ENCODE measurements at places on chromosomes 11 and 22.

GRCh38 chr22:49724893-49725489, 102.7 kb downstream of the BRD1 start:
- no peak for DNase-seq

DNA sequence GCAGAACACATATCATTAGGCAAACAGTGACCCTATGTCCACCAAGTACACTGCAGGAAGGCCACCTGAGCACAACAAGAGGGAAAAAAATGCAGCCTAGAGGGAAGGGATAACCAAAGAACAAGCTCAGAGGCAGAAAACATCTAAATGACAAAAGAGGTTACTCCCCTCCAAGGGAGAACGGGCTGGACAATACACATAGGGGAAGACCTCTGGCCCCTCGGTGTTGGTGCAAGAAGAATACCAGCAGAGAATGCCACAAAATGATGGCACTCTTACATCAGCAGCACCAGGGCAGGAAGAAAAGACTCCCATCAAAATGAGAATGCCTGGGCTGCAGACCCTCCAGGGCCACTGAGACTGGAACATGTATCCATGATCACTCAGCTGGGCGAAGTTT, 66.6 kb upstream of the OPCML start:
- no peak for DNase-seq

DNA sequence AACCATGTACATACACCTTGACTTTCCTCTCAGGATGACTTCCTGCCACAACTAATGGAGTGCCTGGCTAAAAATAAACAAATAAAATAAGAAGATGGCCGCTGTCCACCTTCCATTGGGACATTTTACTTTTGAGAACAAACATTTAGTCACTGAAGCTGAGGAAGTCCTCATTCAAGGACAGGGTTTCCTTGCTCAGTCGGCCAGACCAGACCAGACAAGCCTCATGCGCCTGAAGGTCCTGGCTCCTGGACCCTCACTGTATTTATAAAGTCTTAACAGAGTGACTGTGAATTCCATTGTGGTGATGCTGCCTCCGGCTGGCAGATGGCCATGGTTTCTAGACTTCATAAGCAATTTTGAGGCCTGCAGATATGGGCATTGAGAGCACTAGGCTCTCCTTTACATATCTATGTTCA, 114.5 kb downstream of the MAML2 start:
- DNase-seq = no peak

GRCh38 chr11:110185121-110185591, 92.0 kb downstream of the ZC3H12C start:
- DNase-seq = no peak

DNA sequence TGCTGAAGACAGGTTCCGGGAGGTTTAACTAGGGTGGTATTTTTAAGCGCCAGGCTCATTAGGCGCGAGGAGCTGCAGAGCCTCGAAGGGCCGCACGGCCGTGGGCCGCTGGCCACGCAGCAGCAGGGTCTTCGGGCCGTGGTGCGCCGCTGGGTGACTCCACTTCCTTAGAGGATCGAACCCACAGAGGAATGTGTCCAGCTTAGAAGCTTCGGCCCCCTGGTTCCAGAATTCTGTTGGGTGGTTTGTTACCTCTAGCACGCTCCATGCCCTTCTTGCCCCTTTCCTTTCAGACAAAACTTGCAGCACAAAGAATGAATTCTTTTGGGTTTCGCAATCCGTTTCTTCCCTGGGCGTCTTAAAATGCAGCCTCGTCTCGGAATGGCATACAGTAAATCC, 773 bp upstream of the PATL1 start:
- no peak for DNase-seq

GRCh38 chr11:65127473-65128181, 5.5 kb downstream of the MRPL49 start:
- no peak for DNase-seq

- DNase-seq = no peak
Observed at GRCh38 chr11:2297623-2298030, 4.1 kb downstream of the C11orf21 start.

DNA sequence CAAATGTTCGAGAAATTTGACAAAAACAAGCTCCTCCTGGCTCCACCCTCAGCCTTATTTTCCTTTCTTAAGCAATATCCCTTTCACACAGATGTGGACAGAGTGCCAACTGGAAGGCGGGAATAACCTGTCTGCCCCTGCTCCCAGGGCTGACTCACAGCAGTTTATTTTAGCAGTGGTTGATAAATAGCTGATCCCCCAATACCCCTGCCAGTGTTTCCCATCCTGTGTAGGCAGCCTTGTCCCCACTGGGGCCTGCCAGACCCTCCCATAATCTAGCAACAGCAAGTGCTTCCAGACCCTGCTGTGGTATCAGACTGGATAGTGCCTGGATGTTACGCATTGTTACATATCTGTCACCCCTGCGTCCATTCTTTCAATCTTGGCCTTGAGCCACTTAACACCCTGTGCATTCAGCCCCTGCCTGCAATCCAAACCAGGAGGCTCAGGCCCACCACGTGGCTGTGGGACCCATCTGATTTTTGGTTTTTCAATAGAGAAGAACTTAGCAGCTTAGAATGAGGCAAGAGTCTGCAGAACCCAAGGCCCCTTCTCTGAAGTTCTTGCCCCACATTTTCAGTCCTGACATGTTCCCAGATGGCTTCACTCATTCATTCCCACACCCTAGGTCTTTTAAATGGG, 53.7 kb downstream of the PARVA start:
- DNase-seq = no peak

DNA sequence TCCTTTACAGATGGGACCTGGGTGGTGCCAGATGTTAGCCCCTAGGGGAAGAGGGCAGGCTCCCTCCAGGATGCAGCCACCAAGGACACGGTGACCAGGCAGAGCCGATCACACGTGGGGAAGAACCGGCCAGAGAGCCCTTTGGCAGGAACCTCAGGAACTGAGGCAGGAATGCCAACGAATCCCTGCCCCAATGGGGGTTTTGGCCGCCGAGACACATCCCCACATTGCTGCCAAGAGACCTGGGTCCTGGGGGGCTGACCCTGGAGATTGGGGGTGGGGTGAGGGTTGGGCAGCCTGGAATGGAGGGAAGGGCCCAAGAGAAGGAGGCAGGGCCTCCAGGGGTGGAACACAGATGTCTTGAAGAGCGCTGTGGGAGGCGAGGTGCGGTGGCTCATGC, 28.7 kb upstream of the LMO1 start:
- DNase-seq = no peak

DNA sequence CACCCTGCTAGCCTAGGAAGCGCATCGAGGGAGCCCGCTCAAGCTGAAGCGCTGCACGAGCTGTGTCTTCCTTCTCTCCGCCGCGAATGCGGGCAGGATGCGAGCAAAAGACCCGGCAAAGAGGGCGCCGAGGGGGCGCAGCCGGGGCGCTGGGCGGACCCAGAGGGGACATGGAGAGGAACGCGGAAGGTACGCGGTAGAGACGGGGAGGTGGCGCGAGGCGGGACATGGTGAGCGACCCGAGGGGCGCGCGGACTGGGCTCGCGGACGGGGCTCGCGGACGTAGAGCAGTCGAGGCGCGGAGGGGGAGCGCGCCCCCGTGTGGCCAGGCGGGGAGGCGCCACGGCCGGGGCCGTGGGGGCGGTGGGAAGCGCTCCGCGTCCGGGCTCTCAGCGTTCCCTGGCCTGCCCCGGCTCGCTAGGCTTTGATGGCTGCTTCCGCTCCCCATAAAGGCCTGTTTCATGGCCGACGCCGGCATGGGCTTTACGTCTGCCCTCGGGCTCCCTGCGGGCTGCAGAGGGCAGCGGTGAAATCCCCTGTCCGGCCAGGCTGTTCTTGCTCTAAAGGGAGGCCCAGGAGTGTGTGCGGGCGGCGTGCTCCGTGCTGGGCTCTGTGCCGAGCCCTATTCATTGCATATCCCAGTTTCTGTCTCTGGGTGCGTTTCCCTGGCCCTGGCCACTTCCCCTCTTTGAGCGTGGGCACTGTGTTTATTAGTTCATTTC, 31.2 kb upstream of the TRIM29 start:
- no peak for DNase-seq

- no peak for DNase-seq
Observed at GRCh38 chr11:126990716-126991480, 9.7 kb downstream of the KIRREL3 start.

- no peak for DNase-seq
Observed at GRCh38 chr11:35550374-35551036, 25.1 kb upstream of the PAMR1 start.

- peak; percentile 18 for DNase-seq
Observed at GRCh38 chr11:11615086-11615485, 6.7 kb downstream of the GALNT18 start.

DNA sequence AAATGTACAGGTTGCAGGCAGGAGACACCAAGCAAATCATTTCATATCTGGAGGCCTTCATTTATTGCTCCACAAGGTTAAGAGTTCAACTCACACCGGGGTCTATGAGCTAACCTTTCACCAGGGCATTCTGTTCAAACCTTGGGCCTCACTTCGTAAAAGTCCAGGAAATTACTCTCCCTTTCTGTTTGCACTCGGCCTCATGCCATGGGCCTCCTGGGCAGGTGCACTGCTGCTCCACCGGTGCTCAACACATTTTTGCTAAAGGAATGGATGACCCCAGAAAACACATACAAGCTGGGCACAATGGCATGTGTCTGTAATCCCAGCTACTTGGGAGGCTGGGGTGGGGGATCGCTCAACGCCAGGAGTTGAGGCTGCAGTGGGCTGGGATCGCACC, 16.6 kb upstream of the RRP7A start:
- DNase-seq = no peak

DNA sequence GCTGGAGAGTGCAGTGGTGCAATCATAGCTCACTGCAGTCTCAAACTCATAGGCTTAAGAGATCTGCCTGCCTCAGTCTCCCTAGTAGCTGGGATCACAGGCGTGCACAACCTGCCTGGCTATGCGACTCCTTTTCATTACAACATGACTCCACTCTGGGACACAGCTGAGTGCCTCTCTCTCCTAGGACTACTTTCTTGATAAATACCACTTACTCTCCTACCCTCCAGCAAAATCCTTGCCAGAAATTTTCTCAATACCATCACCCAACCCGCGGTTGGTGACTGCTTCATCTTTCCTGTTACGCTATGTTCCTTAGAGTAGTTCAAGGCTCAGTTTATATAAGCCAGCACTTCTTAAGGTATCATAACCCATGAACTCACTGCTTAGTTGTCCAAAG, 26.9 kb downstream of the ARFGAP3 start:
- no peak for DNase-seq

DNA sequence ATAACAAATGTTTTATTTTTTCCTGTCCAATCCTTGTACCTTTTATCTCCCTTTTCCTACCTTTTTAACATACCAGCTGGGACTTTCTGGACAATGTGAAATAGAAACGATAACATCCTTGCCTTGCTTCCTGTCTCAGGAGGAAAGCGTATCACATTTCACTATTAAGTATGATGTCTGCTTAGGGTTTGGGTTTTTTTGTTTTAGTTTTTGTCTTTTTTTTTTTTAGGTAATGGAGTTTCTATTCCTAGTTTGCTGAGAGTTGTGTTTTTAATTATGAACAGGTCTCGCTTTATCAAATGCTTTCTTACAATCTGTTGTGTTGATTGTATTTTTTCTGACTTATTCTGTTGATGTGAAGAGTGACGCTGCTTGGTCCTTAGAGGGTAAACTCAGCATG, 64.2 kb upstream of the KCNQ1OT1 start:
- DNase-seq = no peak

GRCh38 chr22:27934069-27934468, 15.0 kb upstream of the PITPNB start:
- no peak for DNase-seq

DNA sequence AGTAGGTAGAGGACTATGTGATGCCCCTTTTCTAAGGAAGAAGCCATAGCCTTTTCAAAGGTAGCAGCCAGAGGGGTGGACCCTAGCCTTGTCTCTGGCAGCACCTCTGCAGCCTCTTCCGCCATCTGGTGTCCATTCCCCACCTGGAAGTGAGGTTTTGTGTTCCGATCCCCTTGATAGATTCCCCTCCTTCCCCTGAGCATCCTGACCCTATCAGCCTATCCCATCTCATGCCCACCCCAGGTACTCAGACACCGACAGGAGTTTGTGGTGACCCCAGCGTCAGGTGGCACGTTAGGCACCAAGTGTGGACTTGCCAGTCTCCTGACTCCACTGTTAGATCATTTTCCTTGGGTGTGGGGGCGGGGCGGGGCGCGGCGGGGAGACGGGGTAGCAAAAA, 398 bp upstream of the FAM89B start:
- peak; percentile 44 for DNase-seq

DNA sequence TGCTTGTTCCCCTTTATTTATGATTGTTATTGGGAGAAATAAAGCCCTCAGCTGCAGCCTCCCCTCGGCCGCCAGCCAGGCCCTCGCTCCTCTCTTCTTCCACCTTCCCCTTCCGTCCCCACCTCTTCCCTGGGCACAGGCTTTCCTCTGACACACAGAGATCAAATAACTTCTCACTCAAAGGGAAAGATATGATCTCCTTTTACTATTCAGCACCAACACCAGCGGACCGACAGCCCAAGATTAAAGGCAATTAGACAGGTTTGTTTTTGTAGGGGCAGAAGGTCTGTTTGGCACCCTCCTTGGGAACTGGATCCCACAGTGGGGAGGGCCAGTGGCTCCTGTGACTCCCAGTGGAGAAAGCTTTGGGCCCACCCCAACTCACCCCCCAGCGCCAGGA, 23.0 kb downstream of the NECTIN1 start:
- no peak for DNase-seq

GRCh38 chr11:62752994-62753735, 795 bp downstream of the ZBTB3 start:
- no peak for DNase-seq

DNA sequence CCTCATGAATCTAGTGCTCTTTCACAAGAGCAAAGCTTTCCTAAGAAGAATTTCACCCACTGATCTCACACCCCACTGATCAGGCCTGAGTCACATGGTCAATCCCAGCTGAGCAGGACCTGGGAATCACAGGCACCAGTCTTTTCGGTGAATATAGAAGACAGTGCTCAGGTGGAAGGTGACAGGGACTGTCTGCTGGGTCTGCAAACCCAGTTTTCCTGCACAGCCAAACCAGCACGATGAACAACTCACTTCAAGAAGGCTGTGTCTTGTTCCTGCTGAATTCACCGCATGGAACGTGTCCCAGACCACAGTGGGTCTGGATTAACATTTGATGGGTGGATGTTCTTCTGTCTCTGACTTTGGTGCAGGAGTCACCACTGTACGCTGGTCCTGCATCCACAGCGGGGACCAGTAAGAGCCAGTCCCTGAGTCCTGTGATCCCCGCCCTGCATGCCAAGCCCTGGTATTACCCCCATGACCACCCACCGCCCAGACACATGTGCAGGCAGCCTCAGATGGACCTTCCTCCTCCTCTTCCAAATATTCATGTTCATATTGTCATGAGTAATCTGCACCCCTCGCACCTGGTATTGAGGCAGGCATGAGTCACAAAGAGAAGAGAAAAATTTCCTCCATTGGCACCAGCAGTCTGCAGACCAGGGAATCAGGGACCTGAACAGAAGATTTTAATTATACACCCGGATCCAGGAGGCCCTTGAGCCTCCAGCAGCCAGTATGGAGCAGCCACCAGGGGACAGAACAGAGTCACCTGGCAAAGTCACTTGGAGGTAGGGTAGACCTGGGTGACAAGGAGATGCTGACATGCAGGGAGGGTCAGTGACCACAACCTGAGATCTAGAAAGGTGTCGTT, 8.6 kb upstream of the IGLL5 start:
- no peak for DNase-seq

GRCh38 chr22:31550871-31551370, 54.6 kb downstream of the SFI1 start:
- no peak for DNase-seq

- no peak for DNase-seq
Observed at GRCh38 chr11:760236-760635, 13.0 kb downstream of the TALDO1 start.

GRCh38 chr11:102268985-102269470, 48.3 kb upstream of the BIRC3 start:
- DNase-seq = peak; percentile 63

- no peak for DNase-seq
Observed at GRCh38 chr22:45696227-45696626, 24.6 kb downstream of the ATXN10 start.

Measured in NCI-H2029 treated with DMSO at 0.1 percent for 48 hours (cell line).